CD8-positive, alpha-beta memory T cell (primary cell): ENCODE measurements at places on chromosomes 4 and X. TPM values are rescaled to one million over a fixed set of nuclear protein-coding genes. Genes with fewer than 3 reads are reported as not detected.

DNA sequence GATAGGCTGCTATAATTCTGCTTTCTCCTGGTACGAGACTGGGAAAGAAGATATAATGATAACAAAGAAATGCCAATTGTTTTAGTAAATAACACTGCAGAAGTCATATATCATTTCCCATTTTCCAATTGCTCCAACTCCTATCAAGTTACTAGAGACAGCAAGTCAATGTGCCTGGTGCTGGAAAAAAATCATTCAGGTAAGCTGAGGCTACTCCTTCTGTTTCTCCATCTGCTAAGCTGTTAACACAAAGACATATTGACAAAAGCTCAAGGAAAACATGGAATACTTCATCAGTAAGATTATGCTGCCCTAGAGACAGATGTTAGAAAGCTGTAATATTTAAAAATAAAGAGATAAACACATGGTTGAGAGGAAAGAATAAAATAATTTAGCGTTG, 10.0 kb downstream of the NAA11 start:
- no peak for DNase-seq

DNA sequence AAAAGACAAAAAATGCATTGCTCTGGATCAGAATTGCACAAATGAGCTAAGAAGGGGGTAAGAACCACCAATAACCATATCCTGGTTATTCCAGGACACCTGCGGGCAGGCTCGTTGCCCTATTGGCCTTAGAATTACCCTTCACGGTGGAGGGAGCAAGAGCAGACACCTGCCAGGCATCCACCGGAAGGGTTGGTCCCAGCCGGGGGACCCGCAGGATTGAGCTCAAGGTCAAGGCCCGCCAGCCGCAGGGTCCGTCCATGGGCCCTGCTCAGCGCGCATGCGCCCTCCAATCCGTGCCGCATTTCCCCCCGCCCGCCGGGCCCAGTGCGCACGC, 575 bp downstream of the SLC25A6 start:
- peak; percentile 94 for DNase-seq

- no peak for DNase-seq
Measured at GRCh38 chr4:174277433-174277832, 6.0 kb downstream of the FBXO8 start.

DNA sequence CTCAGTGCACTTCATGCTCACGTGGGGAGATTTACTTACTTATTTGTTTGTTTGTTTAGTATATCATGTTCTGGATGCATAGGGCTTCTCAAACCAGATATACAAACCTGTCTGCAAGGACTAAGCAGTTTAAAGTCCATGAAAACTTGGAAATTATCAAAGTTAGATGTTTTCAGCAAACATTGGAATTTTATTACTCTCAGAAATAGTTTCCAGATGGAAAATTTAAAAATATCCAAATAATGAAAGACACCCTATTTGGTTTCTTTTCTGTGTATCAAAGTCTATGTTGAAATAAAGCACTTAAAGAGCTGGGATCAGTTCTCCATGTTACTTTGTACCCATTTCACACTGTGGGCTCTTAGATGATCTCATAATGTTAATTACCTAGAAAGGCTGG, 312.1 kb downstream of the PPP1R2C start:
- DNase-seq: no peak

- peak; percentile 72 for DNase-seq
Measured at GRCh38 chrX:148310426-148311165, 189.8 kb upstream of the AFF2 start.

DNA sequence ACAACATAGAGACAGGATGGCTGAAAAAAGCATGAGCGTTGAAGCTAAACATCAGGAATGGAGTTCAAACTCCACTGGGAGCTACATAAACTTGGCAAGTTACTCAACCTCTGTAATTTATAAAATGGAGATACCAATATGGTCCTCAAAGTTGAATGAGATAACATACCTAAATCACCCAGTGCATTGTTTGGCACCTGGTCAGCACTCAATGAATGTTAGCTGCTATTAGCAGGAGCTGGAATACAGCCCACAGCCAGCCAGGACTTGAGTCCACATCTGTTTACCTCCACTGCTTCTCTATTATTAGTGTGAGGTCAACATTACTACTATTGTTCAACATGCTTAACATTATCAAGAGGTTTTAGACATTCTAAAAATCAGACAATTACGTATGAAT, 97.9 kb downstream of the NR3C2 start:
- no peak for DNase-seq

DNA sequence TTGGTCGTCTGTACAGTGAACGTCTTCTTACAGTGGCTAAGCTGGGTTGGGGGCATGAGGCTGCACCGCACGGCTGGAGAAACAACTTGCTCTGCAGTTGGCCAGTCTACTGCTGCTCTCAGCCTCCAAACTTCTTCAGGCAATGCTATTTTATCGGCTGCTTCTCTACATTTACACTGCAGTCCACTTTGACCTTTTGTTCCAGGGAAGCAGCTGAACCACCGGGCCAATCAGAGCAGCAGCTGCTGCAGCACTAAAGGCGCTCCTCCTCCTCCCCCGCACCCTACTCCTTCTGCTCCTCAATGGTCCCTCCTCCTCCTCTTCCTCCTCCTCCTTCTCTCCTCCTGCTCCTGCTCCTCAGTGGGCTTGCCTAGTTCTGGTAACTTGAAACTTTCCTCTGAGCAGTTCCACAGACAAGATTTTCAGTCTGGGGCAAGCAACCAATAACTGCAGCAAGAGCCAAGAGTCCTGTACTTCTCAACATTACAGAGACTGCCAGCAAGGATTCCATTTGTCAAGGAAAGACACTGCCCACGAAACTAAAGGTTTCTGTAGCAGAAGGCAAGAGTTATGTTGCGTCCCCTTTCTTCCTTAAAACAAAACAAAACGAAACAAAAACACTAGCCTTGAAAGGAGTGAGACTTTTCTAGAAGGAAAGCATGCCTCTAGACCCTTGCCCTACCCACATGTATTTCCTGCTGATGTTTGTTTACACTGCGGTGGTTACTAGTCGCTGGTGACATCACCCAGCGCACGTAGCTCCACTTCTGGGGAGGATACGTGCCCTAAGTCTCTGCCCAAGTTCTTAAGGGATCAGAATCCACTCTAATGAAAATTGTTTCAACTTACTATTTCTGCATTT, 125.7 kb upstream of the NAP1L5 start:
- DNase-seq: peak; percentile 53

GRCh38 chrX:132004728-132005127, 18.4 kb upstream of the STK26 start:
- DNase-seq: no peak

DNA sequence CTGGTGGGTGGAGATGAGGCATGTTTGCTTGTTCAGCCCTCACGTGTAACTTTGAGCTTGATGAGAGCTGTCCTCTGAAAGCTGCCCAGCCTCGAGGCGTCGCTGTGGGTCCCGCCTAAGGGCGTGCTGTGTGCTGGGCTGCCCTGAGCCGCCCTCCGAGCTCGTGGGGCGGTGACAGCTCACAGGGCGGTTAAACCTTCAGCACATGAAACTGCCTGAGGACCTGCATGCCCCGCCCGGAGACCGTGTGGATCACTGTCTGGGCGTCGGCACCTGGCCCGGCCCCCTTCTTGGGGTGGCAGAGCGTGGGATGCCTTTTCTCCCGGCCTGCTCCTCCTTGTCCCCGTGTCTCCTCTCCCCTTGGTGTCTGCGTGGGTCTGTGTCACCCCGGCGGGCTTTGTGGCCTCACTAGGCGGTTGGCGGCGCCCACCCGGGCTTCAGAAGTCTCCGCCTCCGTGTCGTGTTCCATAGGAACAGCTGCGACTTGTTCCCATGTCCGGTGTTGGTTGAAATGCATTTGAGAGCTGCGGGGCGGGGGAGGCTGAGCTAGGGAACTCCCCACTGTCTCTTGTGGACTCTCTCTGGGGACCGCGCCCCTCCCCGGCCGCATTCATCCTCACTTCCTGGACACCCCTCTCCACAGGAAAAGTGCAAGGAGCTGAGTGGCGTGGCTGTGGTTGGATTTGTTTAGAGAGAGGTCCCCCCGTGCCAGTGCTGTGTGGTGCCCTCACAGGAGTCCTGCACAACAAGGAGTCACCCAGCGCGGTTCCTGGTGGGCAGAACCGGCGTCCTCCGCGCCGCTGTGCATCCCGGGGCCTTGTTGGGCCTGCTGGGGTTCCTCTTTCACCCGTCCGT, 6.8 kb downstream of the AKAP17A start:
- no peak for DNase-seq

GRCh38 chr4:81566161-81566591, 94.5 kb upstream of the RASGEF1B start:
- DNase-seq: no peak

DNA sequence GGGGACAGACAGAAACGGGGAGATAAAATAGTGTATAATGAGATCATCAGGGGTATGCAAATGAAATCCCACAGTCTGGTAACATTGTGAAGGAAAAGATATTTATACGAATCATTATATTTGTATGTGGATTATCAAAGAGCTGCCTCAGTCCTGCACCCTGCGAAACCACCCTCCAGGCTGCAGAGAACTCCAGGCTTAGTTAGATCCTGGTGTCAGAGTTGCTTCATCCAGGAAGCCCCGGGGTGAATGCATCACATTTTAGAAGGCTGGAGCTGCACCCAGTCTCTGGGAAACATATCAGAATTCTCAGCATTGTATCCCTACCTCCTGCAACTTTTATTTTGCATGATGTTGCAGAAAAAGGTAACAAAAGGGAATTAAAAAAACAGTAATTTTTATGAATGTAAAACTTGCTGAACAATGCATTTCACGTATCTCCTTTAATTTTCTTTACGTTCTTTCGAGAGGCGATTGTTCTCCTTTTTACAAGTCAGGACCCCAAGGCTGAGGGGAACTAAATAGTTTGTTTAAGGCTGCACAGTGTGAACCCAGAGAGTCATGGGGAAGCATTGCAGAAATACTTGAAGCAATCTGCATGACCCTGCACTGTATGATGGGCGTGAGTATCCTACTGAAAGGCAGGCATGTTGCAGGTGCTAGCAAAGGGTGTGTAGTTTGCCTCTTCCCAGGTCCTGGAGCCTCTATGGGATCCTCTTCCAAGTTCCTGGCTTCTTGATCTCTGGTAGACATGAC, 299.5 kb upstream of the CLNK start:
- no peak for DNase-seq

DNA sequence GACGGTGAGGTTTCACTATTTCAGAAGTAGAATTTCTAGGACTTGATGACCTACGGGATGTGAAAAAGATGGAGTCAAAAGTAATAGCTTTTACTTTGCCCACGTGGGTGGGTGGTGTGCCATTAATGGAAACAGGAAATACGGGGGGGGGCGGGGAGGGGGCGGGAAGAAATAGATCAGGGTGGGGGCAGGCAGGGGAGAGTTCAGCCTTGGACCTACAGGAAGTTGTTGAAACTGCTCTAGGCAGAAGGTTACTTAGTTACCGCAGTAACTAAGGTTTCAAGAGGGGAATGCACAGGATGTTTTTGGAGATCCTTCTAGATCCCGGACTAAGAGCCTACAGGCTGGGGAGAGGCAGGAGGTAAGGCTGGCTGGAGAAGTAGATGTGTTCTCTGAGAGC, 3.6 kb upstream of the FHL1 start:
- peak; percentile 44 for DNase-seq

- DNase-seq: no peak
Measured at GRCh38 chr4:37816006-37816405, 10.5 kb upstream of the PGM2 start.

- no peak for DNase-seq
Measured at GRCh38 chrX:26409636-26410035, 193.7 kb downstream of the MAGEB5 start.

DNA sequence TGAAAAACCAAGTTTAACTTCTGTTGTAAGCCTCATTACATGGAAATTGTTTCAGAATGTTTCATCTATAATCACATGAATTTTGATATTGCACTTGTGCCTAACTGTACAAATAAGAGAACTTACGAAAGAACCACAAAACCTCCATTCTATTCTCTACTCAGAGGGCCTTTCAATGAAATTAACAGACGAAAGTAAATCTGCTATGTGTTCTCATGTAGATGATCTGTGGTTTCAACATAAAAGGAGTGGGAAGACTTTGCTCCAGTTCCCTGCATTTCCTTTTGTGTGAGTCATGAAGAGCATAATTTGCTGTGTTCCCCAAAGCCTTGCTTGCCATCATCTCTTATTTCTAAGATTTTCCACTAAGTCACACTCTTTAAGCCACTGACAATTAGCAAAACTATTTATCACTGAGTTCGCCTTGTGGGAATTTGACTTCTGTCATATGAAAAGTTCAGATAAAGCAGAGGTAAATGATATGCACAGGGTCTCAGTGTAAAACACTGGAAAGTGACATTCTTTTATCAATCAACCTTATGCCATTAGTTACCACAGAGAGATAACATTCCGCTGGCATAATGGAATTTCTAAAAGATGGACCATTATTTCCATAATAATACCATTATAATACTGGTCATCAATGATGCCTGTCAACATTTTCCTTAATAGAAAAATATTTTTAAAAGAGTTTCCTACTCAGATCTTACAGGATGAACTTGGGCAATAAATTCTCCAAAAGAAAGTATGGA, 329.8 kb downstream of the NR3C2 start:
- no peak for DNase-seq

DNA sequence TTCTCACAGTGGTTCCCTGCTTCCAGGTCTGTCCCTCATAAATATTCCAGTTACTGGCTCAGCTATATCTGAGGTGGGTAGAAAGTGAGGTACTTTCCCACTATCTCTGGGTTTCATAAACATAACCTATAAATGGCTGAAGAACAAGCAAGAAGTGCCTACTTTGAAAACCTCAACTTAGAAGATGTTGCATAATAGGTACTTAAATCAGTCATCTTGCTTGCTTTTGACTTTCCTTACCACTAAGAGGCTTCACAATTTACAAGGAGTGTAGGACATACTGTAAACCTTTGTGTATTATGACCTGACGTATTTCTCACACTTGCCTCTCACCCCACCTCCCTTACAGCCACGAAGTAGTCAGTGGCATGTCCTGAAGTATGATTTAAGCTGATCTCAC, 145.9 kb downstream of the PCDH19 start:
- no peak for DNase-seq

GRCh38 chrX:386239-386767, 404 bp downstream of the PPP2R3B start:
- DNase-seq: no peak

GRCh38 chr4:117900832-117901231, 133.5 kb upstream of the NDST3 start:
- no peak for DNase-seq

GRCh38 chrX:17476411-17476810, 101.4 kb downstream of the NHS start:
- DNase-seq: no peak

Gene ADH7
- total RNA-seq: not detected

Gene SYTL4
- total RNA-seq: not detected

Gene MAGEC1
- total RNA-seq: not detected

Gene RAB33B
- 6.2 TPM for total RNA-seq

Gene SMPX
- total RNA-seq: not detected

Gene VCX3A
- not detected for total RNA-seq

Gene SPATA18
- total RNA-seq: 0.35 TPM

Gene CFAP299
- total RNA-seq: not detected

Gene COL4A5
- not detected for total RNA-seq
